ENCODE measurements at places on chromosomes 5 and 9. TPM values are rescaled to one million over a fixed set of nuclear protein-coding genes. Genes with fewer than 3 reads are reported as not detected.

DNA sequence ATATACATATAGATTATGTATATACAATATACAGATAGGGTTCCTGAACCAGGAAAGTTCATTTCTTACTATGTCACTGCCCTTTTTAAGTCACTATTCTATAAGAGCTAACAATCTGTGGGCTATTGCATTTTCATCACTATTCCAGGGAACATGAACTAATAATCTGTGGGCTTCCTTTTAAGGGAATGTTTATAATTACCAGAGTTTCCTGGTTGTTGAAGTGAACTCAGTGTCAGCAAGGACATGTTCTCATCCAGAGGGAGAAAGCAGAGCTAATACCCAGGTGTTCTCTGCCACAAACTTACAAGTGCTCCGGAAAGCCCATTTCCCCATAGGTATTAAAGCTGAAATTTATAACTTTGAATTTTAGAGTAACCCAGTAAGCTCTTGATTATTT, 69.6 kb downstream of the CWC27 start:
- H3K27ac ChIP-seq: no peak overlapping the region
- peaks cover 3% of the 10 kb centered on the region for H3K36me3 ChIP-seq
- H3K4me1 ChIP-seq: no peaks in the 10 kb centered on the region
- H3K4me3 ChIP-seq: no peak overlapping the region
- no peak for DNase-seq

DNA sequence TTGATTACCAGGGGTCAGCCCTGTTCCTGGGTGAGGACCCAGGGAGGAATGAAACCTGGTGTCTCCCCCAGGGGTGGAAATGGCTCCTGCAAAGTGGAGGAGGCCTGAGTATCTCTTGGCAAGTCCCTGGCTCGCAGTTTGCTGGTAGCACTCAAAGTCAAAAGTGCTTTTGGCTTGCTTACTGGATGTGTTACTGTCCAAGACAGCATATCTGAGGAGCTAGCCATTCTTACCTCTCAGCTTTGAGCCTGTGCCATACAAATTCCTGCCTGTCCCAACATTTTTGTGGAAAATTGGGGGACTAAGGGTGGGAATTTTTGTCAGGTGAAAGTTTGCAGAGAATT, 9.9 kb downstream of the ZNF618 start:
- no peak for DNase-seq
- no peak overlapping the region for H3K4me3 ChIP-seq
- peaks cover 10% of the 10 kb centered on the region for H3K36me3 ChIP-seq
- no peak overlapping the region for H3K27ac ChIP-seq
- peaks cover 11% of the 10 kb centered on the region for H3K4me1 ChIP-seq
- H3K27me3 ChIP-seq: no peaks in the 10 kb centered on the region

DNA sequence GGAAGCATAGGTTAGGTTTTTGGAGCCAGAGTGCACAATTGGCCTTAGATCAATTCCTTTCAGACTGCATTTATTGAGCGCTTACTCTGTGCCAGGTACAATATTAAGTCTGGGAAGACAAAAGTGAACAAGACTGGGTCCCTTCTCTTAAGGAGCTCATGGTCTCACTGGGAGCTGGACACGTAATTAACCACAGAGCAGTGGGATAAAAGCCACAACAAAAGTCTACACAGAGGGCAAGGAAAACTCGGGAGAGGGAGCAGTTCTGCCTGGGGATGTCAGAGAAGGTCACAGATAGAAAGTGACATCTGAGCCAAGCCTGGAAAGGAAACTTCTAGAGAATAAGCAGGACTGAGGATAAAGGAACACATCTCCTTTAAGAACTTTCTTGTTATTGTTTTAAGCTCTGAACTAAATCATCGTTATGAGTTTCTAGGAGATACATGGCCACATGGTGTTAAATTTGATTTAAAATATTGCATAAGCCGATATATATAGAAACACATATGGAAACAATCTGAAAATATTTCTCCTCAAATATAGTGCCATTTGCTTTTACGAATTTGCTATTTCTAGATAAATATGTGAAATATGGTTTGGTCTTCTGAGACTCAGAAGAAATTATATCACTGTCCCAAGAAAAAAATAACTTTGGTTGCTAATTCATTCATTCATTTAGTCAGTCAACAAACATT, 40.1 kb upstream of the PDE8B start:
- H3K27me3 ChIP-seq: no peaks in the 10 kb centered on the region
- no peaks in the 10 kb centered on the region for H3K36me3 ChIP-seq
- H3K4me1 ChIP-seq: peaks cover 18% of the 10 kb centered on the region
- H3K4me3 ChIP-seq: no peak overlapping the region

DNA sequence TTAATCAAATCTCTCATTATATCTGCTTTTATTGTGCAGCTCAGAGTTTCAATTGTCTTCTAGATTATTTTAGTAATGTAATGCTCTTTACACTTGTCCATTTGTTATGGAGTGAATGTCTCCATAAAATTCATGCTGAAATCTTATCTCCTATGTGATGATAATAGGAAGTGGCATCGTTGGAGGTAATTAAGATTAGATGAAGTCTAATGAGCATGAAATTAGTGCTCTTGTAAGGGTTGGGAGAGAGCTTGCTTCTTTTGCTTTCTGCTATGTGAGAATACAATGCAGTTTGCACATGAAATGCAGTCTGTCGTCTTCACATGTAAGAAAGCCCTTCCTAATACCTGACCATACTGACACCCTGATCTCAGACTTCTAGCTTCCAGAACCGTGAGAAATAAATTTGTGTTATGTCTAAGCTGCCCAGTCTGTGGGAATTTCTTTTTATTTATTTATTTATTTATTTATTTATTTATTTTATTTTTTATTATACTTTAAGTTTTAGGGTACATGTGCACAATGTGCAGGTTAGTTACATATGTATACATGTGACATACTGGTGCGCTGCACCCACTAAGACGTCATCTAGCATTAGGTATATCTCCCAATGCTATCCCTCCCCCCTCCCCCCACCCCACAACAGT, 1399.2 kb upstream of the CDH6 start:
- H3K27me3 ChIP-seq: no peaks in the 10 kb centered on the region
- H3K4me1 ChIP-seq: no peaks in the 10 kb centered on the region
- no peak for DNase-seq
- no peaks in the 10 kb centered on the region for H3K36me3 ChIP-seq

DNA sequence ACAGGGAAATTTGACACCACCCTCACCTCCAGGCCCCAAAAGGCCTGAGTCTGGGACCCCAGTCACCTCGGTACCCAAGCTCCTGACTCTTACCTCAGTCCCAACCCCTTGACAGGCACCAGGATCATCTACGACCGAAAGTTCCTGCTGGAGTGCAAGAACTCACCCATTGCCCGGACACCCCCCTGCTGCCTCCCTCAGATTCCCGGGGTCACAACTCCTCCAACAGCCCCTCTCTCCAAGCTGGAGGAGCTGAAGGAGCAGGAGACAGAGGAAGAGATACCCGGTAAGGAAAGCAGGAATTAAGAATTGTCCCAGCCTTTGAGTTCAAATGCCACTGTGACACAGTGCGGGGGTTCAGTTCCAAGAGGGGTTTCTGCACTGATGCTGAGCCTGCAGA, 1.3 kb downstream of the EIF4EBP3 start:
- no peaks in the 10 kb centered on the region for H3K27me3 ChIP-seq
- H3K4me3 ChIP-seq: no peak overlapping the region
- H3K4me1 ChIP-seq: no peaks in the 10 kb centered on the region
- H3K27ac ChIP-seq: no peak overlapping the region
- peaks cover 60% of the 10 kb centered on the region for H3K36me3 ChIP-seq

GRCh38 chr5:159547466-159548195, 217.3 kb upstream of the IL12B start:
- peak; percentile 4 for DNase-seq
- H3K27me3 ChIP-seq: no peaks in the 10 kb centered on the region
- H3K4me1 ChIP-seq: 0 out of 2 replicates have a peak, but pooled peaks cover 4% of the 10 kb centered on the region
- no peak overlapping the region for H3K4me3 ChIP-seq

DNA sequence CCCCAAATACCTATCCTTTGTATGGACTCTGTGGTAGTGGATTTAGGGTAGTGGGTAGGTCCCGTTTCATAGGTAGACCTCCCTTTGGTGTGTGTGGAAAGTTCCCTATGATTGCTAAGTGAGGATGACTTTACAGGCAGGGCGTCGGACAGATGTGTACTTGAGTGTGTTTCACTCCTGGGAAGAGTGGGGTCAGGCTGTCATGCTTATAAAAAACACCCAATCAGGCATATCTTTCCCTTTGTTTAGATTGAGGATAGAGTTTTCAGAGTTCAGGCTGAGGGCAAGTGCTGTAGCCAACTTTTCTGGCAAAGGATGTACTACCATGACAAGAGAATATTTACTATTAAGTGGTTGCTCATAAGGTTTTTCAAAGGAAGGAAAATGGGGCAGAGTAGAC, 242.0 kb downstream of the YTHDC2 start:
- no peak for DNase-seq
- no peaks in the 10 kb centered on the region for H3K36me3 ChIP-seq
- no peak overlapping the region for H3K27ac ChIP-seq
- no peak overlapping the region for H3K4me3 ChIP-seq
- H3K4me1 ChIP-seq: no peaks in the 10 kb centered on the region

DNA sequence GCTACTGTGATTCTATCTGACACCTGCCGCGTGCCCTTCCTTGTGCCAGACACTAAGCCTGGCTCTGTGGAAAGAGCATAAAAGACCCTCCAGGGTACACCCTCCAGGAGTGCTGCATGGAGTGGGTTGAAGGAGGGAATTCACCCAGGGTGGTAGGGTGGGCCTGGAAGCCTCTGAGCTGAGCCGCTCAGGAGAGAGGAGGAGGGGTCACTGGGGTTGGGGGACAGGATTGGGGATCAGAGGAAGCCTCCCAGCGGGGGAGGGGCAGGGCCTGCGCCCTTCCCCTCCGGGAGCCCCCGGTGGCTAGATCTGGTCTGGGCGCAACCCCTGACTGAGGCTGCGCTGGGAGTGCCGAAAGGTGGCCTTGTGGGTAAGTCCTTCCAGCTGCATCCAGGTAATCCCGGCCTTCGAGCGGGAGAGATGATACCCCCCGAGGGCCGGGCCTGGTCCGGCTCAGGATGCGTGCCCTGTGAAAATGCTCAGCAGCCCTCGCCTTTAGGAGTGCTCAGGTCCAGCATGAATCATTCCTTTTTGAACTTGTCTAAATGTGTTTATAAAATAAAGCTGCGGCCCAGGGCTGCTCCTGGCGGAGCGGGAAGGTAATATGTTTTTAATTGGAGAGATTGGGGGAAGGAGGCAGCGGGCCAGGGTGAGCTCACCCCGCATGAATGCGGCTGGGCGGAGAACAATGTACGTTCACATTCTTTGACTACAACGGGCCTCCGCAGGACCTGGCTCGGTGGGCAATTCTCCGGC, 118.1 kb upstream of the SMIM23 start:
- peak; percentile 20 for DNase-seq
- no peaks in the 10 kb centered on the region for H3K4me1 ChIP-seq
- no peak overlapping the region for H3K4me3 ChIP-seq
- 0 out of 2 replicates have a peak, but pooled peaks cover 7% of the 10 kb centered on the region for H3K27me3 ChIP-seq

- peak; percentile 75 for DNase-seq
- no peaks in the 10 kb centered on the region for H3K27me3 ChIP-seq
- peak overlapping the region; percentile 88 for H3K27ac ChIP-seq
- H3K4me3 ChIP-seq: peak overlapping the region; percentile 75
Measured at GRCh38 chr5:83475935-83476814, 4.6 kb downstream of the VCAN start.

DNA sequence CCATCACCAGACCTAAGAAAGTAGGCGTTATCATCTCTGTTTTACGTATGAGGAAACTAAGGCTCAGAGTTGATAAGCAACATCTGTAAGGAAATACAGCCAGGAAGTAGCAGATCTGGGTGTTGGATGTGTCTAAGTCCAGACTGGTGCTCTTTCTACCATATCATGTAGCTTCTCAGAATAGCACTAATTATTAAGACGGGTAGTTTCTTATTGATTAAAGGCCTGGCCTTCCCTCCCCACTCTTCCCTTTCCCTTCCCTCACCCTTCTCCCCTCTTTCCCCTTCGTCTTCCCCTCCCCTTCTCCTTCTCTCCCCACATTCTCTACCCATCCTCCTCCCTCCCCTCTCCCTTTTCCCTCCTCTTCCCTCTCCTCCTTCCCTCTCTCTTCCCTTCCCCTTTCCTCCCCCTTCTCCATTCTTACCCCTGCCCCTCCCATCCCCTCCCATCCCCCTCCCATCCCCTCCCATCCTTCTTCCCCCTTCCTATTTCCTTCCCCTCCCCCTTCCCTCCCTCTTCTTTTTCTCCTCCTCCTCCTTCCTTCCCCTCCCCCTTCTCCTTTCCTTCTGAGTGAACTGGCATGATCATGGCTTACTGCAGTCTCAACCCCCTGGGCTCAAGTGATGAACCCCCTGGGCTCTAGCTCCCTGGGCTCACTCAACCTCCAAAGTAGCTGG, 79.4 kb downstream of the SNX24 start:
- H3K27ac ChIP-seq: no peak overlapping the region
- H3K36me3 ChIP-seq: no peaks in the 10 kb centered on the region
- no peaks in the 10 kb centered on the region for H3K27me3 ChIP-seq
- H3K4me1 ChIP-seq: no peaks in the 10 kb centered on the region
- DNase-seq: no peak

DNA sequence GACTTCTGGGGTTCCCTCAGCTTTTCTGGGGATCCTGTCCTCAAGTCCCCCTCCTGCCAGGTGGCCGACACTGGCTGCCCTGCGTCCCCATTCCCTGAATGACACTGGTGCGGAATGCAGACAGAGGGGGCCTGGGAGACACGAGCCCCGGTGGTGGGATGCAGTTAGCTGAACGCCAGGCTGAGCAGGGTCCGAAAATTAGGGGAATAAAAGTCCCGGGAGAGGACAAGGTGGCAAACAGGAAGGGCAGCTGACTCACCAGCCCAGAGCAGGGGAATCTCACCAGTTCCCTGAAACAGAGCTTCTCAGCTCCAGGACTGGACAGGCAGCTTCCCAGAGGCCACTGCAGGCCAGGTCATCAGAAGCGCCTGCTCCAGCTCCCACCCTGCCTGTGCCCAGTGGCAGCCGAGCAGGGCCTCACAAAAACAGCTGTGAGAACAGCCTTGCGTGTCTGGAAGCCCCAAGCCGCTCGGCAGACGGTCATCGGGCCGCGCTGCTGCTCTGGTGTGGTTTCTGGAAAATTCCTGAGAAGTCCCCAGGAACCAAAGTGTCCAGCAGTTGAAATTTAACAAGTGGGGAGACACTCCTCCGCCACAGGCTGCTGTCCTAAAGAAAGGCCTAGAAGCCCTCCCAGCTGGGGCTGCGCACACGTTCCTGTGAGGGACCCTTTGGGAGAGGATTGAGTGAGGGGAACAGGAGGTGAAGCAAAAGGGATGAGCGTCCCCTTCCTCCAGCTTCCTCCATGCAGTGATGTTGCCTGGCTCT, 47.6 kb upstream of the EXOC3 start:
- DNase-seq: peak; percentile 56
- H3K4me1 ChIP-seq: peaks cover 4% of the 10 kb centered on the region
- no peaks in the 10 kb centered on the region for H3K27me3 ChIP-seq
- H3K36me3 ChIP-seq: no peaks in the 10 kb centered on the region
- peak overlapping the region; percentile 25 for H3K27ac ChIP-seq

The PTPA gene
- total RNA-seq: 79.7 TPM

The HBEGF gene
- total RNA-seq: 6.5 TPM

The PLPP7 gene
- total RNA-seq: 1.8 TPM

The SLC31A1 gene
- 28.5 TPM for total RNA-seq

The NCBP1 gene
- 126 TPM for total RNA-seq

Measured in SJCRH30 (cell line).